AG04449 (cell line): ENCODE measurements at places on chromosomes 12 and 14.
A peak's percentile ranks its signal among the peaks of the same experiment; 100 is the strongest.

DNA sequence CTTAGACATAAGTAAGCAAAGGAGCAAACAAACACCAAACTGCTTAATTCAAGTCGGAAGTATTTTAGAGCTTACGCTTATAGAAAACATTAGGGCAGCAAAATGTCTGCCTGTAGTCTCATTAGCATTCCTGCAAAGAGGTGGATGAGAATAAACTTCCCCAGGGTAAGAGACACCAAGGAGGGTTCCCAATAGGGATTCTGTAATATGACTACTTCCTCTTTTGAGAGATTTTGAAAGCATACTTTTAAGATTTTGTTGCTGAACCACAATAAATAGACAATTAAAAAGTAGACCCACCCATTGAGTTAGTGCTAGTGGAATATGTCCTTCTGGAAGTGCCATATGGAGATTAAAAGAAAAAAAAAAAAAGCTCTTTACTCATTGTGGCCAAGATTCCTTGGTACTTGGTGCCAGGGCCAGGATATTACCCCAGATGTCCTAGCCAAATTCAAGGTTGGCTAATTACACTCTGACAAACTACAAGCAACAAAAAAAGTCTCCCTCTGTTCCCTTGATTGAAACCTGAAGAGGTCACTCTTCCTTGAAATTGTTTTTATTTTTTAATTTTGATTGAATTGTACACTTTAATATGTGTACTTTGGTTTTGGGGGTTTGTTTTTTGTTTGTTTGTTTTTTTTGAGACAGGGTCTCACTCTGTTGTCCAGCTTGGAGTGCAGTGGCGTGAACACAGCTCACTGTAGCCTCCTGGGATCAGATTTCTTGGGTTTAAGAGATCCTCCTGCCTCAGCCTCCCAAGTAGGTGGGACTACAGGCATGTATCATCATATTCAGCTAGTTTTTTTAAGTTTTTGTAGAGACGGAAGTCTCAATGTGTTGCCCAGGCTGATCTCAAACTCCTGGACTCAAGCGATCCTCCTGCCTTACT, 8.7 kb downstream of the CLIP1 start:
- DNase-seq: no peak

- DNase-seq: no peak
Observed at GRCh38 chr12:104720339-104721038, 237.6 kb downstream of the SLC41A2 start.

- DNase-seq: no peak
Observed at GRCh38 chr12:10363658-10363913, 26.3 kb downstream of the KLRK1 start.

DNA sequence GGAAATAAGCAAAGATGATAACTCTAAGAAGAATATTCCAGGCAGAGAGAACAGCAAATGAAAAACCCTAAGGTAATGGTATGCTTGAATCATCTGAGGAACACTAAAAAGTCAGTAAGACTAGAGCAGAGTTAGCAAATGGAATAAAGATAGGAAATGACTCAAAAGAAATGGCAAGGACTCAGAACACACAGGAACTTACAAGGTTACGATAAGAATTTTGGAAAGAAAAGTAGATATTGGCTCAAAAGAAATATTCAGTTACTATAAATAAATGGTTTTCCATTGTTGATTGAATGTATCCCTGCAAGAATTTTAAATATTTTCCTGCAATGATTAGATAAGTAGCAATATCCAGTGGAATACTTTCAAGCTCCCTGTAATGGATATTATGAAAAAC, 705.8 kb downstream of the C12orf50 start:
- DNase-seq: peak; percentile 56

GRCh38 chr12:55930771-55931316, at the start of gene DGKA:
DGKA (plus strand) TSS chr12:55931162; CDS start chr12:55936504, 5,342 bp downstream.
- DNase-seq: peak; percentile 55

DNA sequence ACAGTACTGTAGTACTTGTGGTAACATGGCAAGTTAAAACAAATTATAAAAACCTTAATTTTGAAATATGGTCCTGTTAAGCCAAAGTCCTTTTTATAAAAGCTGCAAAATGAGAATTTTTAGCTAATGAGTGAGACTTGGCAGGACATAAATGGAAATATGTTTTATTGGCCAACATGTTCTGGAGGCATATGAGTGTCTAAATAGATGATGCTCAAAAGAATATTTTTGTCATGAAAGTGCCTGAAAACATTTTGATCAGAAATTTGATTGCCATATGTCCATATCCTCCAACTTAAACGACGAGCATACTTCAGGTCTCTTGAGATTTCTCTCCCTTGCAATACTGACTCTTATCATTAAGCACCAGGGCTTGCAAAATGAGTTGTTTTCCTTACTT, 972.6 kb downstream of the TMTC2 start:
- DNase-seq: no peak

DNA sequence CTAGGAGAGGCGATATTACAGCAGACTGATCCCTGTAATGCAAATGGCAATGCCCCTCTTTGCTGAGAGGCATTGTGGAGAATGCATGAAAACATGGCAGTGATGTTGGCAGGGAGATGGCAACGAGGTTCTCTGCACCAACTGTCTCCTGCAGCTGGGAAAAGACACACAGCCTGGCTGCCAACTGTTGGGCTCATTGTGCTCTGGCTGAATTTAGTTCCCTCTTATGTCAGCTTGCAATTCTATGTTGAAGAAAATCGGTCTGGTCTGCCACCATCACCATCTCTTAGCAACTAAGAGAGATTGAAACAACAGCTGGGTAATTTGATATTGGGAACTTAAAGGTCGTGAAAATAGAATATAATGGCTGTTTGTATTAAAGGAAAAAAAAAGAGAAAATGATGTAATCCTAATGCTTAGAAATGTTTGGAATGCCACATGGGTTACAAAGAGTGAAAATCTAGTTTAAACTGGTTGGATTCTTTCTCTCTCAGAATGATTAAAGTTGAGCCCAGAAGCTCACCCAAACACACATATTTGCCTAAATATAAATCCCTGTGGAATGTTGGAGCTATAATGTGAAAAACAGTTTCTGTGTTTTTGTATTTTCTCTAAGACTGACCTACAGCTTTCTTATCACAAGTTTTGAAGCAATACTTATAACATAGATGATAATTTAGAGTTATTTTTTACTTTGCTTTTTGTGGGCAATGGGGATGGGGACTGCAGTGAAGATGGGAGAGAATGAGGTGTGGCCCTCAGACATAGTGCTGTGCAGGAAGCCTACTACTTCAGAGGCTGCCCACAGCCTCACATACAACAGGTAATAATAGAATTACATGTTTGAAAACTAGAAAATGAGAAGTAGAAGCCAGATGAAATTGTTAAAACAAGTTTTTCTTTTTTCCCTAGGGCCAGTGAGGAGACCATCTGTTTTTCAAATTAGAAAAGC, 143.7 kb downstream of the AKAP6 start:
- DNase-seq: no peak

- no peak for DNase-seq
Observed at GRCh38 chr14:94474581-94475031, 1.4 kb downstream of the SERPINA9 start.

DNA sequence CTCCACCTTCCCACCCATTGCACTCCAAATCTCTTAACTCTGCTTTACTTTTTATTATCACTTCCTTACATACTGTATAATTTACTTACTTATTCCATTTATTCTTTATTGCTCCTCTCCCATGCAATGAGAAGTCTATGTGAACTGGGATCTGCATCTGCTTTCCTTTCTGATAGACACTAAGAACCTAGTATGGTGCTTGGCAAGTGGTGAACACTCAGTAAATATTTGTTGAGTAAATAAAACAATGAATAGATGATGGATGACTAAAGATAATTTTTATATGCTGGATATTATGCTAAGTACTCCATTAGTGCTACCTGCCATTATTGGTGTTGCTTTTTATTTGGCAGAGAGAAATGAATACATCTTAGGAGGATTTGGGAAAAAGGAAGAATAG, 151.0 kb downstream of the TPH2 start:
- DNase-seq: no peak

DNA sequence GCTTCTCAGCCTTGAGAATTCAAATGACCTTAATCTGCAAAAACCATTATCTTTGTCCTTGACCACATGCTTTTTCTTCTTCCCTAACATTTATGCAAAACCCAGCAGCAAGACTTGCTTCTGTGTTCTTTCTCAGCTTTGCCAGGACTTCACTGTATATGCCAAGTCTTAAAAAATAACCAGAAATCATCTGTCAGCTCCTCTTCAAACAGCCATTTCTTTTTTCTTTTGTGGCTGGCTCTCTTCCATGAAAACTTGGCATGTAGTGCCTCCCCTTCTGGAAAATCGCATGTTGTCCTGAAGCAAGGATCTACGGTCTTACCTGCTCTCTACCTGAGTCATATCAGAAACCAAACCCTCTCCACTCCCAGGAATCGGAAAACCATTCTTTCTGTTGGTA, 364.9 kb downstream of the RPS29 start:
- DNase-seq: no peak

DNA sequence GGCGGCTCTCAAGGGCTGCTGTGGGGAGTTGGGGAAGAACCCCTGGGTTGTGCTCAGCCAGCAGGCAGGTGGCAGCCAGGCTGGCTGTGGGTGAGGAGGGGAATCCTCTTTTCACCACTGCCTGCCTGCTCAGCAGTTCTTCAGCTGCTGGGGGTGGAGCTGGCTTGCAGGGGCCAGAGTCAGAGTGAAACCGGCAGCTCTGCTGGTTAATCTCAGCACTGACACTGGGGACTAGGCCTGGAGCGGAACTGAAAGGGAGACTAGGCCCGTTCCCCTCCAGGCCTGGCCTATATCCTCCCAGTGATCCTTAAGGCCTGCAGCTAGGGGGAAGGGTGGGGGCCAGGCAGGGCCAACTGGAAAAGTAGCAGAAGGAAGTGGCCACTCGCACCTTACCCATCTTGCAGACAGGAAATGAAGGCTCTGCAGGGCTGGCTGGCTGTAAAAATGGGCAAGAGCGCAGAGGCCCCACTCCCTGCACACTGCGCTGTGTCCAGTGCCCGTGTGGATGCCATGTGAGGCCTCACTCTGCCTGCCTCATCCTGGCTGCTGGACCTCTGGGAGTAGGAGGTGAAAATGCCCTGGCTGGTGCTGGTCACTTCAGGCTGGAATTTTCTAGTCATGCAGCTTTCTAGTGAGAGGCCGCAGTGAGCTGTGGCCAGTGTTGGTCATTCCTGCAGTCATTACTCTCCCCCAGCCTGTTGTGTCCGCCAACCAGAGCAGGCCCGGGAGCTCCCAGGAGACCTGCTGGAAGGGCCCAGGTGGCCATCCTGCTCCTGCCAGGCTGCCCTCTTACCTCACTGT, 39.4 kb downstream of the SH2B3 start:
- no peak for DNase-seq

DNA sequence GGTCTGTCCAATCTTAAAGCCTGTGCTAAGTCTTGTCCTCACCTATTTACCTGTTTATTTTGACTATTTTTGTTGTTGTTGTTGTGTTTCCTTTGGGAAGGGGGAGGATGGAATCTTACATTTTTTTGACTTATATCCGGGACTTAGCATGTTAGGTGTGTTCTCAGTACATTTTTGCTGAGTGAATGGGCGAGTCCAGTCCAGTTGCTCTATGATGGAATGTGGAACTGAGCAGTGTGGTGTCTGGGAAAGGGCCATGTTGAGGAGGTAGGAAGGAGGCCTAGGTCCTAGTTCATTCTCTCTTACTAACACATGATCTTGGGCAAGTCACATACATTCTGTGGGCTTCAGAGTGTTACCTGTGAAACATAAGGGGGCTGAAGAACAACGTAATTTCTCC, 80.9 kb upstream of the SLC38A2 start:
- DNase-seq: no peak

GRCh38 chr14:41548666-41549065, 58.0 kb upstream of the LRFN5 start:
- DNase-seq: no peak
